Forelimb muscle (tissue), 1 donor: ENCODE measurements at places on chromosomes 5 and 9.

- DNase-seq: no peak
Observed at GRCh38 chr9:125747053-125747764, at the start of gene PBX3. Gene PBX3, plus strand, starts transcription at chr9:125747373.

GRCh38 chr9:129026442-129027223, 1.5 kb downstream of the SH3GLB2 start:
- DNase-seq: no peak

- no peak for DNase-seq
Observed at GRCh38 chr9:120946259-120946658, 19.7 kb upstream of the TRAF1 start.

DNA sequence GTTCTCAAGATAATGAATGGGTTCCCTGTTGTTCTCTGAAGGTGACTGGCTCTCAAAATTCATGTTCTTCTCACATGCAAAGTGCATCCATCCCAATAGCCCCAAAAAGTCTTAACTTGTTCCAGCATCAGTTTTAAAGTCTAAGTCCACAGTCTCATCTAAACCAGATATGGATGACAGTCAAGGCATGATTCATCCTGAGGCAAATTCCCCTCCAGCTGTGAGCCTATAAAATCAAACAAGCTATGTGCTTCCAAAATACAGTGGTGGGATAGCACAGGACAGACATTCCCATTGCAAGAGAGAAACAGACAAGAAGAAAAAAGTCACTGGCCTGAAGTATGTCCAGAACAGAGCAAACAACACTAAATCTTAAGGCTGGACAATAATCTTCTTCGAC, 25.4 kb downstream of the FBXO10 start:
- no peak for DNase-seq

DNA sequence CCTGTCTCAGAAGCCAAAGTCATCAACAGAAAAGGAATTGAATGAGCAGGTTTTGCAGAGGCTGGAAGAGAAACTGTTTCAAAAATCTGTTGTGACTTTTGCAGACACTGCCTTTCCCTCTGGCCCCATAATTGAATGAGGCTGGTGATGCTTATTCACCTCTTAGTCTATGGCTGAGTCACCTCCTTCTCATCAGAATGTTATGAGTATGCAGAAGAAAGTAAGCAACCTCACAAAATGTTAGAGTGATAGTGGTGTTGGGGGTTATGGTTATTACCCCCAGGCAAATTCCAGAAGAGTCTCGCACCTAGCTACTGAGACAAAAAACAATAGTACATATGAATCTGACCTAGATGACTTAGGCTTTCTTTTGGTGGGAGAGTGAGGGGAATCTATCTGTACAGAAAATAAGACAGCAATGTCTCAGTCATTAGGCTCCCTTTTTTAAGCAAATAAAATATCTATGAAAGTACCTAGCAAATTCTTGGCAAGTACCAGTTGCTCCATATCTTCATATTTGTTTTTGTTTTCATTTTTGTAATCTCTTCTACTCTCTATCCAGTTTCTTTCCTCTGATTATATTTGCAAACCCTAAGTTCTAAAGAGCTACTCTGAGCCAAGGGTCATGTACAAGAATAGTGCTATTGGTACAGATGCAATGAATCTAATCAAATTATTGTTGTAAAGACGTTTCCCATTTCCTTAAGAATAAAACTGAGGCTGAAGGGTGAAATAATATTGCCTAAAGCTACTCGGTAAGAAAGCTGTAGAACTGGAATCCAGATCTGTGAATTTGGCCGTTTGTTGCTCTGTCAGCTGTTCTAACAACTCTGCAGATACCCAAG, 498.1 kb upstream of the TNC start:
- DNase-seq: no peak

DNA sequence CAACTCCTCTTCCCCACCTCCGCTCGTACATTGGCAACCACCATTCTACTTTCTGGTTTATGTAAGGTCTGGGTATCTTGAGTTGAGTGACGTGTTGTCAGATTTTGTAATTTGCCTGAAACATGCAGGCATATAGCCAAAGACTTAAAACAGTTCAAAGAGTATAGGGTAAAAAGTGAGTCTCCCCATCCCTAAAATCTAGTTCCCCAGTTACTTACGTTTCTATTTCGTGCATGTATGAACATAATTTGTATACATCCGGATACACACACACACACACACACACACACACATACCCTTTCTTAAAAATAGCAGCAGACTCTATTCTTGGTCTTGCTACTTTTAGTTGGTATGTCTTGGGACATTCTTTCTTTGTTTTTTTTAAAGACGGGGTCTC, 915 bp downstream of the HSDL2 start:
- no peak for DNase-seq

DNA sequence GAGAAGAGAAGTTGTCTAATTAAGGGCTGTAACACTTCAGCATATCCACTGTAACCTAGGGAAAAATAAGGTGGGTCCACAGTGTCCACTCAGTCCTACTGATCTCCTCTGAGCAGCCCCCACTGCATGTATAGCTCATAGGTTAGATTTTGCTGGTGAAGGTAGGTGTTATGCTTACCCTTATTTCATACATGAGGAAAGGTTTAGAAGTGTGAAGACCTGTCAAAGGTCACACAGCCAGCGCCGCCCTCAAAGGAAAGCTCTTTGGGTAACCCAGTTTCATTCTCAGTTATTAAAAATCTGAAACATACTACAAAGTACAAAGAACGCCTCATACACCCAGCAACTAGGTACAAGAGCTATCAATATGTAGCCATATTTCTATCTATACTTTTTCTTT, 87.2 kb downstream of the TLE4 start:
- DNase-seq: no peak

- DNase-seq: no peak
Observed at GRCh38 chr5:156693113-156693512, 157.0 kb upstream of the PPP1R2B start.

GRCh38 chr5:100553209-100553608, 18.0 kb downstream of the FAM174A start:
- DNase-seq: no peak

DNA sequence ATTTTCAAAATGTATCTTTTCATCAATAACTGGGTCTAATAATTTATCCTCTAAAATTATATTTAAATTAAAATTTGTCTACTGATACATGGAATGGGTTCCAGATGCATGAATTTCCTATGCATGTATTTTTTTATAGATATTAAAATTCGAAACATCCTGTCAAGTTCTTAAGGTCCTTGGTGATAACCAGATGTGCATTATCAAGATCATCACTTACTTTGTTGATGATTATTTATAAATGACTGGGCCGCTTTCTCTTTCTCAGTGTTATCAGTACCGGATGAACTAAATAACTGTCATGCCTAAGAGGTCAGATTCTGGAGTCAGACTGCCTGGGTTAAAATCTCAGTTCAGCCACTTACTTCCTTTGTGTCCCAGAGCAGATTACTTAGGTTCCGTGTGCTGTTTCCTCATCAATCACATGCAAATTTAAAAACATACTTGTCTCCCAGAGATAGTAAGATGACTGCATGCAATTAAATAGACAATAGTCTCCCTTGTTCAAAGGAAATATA, 124.3 kb downstream of the TEX10 start:
- DNase-seq: no peak

GRCh38 chr9:121781145-121781548, 129.7 kb downstream of the DAB2IP start:
- DNase-seq: no peak

DNA sequence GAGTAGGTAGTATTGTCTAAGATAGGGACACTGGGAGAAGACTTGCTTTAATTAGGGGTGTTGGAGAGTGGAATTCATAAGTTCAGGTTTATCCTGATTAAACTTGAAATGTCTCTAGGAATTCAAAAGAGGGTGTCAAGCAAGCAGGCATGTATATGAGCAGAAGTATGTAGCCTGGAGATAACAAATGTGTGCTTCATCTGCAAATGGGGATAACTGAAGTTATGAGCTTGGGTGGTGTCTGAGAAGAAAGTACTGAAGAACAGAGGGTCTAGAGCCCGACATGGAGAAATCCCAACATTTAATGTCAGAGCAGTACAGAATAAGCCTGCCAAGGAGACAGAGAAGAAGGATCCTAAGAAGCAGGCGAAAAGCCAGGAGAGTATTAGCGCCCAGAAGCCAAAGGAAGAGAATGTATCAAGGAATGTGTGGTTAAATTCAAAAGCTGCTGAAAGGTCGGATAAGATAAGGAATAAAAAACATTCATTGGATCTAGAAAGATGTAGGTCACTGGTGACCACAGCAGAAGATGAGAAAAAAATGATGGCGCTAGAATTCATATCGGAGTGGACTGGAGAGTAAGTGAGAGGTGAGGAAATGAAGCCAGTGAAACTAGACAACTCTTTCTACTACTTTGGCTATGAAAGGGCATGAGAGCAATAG, 401.5 kb upstream of the PIK3R1 start:
- DNase-seq: no peak

DNA sequence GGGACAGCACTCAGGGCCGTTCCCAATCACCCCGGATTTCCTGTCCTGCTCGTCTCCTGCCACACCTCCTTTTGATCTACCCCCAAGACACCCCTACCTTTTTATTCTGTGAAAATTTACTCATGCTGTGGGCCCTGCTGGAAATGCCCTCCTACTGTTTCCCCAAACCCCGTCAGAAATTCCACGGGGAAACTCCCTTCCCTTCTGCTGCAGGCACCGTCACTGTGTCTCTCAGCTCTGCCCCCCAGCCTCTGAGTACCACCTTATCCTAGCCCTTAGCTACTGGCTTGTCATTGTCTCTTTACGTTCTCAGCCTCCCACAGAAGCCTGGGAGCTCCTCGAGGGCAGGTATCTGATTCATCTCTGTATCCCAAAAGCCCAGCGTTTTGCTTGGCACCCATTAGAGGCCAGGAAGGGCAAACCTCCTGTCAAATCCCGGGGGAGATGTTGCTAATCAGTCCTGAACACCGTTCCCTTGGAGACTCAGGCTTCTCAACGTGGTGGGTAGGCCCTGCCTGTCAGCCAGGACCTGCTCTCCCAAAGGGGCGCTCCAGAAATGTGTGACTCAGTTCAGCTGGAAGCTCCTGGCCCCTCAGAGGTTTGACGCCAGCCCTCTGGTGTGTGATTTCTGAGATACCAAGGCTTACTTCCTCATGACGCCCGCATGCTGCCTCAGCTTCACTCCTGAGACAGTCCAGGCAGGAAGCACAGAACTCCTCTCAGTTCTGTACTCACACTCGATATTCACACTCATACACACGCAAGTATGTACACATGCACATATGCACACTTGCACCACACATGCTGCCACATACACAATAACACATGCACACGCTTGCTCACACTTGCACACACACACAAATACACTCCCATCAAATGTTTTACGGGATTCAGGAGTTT, 50.7 kb upstream of the GRHPR start:
- DNase-seq: no peak

GRCh38 chr5:132478366-132478871, 12.2 kb downstream of the IRF1 start:
- no peak for DNase-seq
